ENCODE measurements at places on chromosomes 13 and 19.

GRCh38 chr13:40342461-40342860, 324.0 kb downstream of the FOXO1 start:
- no peak for DNase-seq

DNA sequence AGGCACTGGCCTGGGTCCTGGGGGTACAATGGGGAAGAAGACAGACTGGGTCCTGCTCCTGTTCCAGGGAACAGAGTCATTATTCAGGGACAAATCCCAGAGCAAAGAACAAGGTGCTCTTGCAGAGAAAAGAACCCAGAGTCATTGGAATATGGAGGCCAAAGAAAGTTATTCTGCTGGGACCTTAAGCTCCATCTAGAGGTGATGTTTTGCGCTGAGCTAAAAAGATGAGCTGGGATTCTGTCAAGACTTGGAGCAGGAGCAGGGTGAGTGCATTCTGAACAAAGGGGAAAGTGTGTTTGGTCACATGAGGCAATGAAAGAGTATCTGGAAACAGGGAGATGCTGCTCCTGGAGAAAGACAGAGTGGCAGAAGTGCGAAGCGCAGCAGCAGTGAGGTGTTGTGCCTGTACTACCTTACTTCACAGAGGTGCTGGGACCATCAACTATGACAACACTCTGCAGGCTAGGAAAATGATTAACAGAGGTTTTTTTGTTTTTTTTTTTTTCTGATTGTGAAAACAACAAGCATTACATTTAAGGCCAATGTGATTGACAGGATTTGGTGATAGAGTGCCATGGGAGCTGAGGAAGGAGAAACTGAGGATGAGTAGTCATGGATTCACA, 95.3 kb upstream of the TNFSF11 start:
- no peak for DNase-seq

DNA sequence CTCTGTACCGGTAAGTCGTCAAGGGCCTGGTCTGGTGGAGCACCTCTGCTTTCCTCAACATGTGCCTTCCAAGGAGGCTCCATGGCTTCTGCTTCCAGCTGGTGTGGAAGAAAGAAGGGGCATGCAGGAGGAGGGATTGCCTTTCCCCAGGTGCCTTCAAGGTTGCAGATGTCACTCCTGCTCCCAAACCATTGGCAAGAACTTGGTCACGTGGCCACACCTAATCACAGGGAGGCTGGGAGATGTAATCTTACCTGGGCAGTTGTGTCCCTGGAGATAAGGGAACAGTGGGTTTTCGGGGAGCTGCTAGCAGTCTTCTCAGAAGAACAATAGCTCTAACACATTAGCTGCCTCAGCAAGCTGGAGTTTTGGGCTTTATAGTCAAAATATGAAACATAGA, 9.7 kb upstream of the GPR18 start:
- no peak for DNase-seq

DNA sequence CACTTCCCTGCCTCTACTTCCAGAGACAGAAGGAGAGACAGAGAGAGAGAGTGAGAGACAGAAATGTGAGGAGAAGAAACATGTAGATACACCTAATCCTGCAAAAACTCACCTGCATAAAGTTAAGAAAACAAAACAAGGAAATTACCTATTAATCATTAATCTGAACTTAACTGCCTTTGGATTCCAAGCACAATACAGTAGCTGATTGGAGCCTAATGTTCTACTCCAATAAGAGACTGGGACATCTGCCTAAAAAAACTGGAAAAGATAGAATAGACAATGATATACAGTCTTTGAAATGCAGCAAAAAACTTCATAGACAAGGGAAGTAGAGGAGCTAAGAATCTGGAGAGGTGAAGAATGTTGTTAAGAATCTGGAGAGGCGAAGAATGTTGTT, 910.2 kb upstream of the SLC10A2 start:
- DNase-seq, result no peak

GRCh38 chr13:39938596-39938995, 283.1 kb downstream of the COG6 start:
- no peak for DNase-seq

GRCh38 chr13:26299168-26299750, 45.3 kb downstream of the CDK8 start:
- no peak for DNase-seq

- no peak for DNase-seq
These were observed 7.3 kb downstream of the SIGLEC9 start for GRCh38 chr19:51131780-51132680.

DNA sequence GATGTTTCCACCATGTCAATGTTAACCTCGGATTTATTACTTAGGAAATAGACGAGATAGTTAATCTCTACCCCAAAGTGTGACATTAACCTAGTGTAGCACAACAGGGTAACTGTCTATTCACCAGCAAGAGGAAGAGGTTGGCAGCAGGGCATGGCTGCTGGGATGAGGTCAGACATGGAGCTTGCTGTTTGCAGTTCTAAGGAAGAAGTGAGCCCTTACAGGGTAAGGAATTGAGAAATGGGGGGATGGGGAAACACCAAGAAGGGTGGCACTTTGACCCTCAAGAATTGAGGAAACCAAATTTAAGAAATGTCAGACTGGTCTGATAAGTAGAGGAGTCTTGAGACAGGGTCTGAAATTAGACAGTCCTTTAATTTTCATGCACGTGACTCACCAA, 62.4 kb downstream of the MBD3L2B start:
- no peak for DNase-seq

DNA sequence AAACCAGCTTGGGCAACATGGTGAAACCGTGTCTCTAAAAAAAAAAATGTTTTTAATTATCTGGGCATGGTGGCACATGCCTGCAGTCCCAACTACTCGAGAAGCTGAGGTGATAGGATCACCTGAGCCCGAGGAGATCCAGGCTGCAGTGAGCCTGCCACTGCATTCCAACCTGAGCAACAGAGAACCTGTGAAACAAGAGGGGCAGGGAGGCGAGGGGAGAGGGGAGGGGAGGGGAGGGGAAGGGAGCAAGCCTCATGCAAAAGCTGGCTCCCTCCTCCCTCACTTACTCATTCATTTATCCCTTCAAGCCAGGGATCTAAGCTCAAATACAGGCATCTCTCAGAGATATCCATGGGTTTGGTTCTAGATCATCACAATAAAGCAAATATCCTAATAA, 8.9 kb downstream of the ATP7B start:
- no peak for DNase-seq

Data from NCI-H1436 treated with DMSO at 0.1 percent for 48 hours (cell line).